ENCODE measurements at places on chromosomes 13 and 19. TPM values are rescaled to one million over a fixed set of nuclear protein-coding genes. Genes with fewer than 3 reads are reported as not detected.

DNA sequence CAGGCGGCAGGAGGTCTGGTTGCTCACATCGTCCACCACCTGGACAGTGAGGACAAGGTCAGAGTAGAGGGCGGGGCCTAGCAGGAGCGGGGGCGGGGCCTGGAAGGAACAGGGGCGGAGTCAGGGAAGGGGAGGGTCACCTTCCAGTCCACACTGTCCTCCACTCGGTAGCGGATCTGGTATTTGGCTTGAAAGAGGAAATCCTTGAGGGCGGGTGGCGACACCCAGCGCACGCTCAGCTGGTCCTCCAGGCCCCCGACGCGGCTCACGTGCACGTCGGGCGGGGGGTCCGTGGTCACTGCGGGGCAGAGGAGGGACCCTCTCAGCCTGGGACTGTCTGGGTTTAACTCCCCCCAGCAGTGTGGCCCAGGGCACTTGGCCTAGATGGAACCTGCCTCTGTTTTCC, 8.2 kb downstream of the REX1BD start:
- peak; percentile 74 for DNase-seq
- no peaks in the 10 kb centered on the region for H3K36me3 ChIP-seq
- peaks cover 11% of the 10 kb centered on the region for H3K4me1 ChIP-seq
- no peak overlapping the region for H3K4me3 ChIP-seq
- no peak overlapping the region for H3K27ac ChIP-seq
- H3K27me3 ChIP-seq: peaks cover 7% of the 10 kb centered on the region

ATP8A2 gene
- total RNA-seq: 0.40 TPM

DNA sequence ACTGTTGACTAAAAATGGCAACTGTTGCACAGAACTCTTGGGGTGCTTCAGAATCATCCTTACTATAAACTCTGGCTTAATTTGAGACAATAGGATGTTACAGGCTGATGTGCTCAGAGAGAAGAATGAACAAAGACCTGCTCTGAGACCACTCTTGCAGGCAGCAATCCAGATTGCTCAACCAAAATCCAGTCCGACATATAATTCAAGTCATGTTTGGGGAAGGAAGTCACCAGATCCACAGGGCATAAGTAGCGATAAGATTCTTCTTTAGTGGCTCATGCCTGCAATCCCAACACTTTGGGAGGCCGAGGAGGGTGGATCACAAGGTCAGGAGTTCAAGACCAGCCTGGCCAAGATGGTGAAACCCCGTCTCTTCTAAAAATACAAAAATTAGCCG, 20.6 kb downstream of the MTMR6 start:
- H3K27ac ChIP-seq: no peak overlapping the region
- no peak for DNase-seq
- H3K4me3 ChIP-seq: no peak overlapping the region
- H3K27me3 ChIP-seq: no peaks in the 10 kb centered on the region
- no peaks in the 10 kb centered on the region for H3K4me1 ChIP-seq

DNA sequence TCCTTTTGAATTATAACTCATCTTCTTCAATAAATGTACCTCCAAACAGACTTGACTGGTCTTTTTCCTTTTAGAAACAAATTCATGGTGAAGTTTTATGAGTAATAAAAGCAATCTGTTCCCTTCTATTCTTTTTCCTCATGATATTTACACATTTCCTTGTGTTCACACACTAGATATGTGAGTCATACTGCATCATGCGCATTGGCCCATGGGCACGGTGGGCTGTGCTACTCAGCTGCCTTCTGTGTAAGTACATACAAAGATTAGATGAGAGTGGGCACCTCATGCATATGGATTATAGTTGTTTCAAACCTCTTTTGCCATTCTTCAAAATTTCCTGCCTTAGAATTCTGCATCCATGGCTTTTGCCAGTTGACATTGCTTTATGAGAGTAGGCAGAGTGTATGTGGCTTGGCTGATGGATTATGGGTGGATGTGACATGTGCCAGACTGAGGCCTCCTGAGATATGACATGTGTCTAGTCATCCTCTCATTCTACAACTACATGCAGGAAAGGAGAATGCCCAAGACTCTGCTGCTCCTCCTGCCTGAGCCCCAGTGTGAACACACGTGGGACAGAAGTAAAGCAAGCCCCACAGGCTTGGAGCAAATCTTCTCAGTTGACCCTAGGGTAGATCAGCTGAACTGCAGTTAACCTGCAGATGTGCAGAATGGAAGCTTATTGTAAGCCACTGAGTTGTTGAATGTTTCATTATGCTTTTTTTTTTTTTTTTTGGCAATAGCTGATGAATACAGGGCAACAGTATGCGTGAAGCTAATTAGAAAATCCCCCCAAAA, 109.9 kb downstream of the RBM26 start:
- H3K36me3 ChIP-seq: no peaks in the 10 kb centered on the region
- no peaks in the 10 kb centered on the region for H3K27me3 ChIP-seq
- H3K4me3 ChIP-seq: no peak overlapping the region
- no peak for DNase-seq
- no peaks in the 10 kb centered on the region for H3K4me1 ChIP-seq

GRCh38 chr19:42284591-42285341, 15.7 kb downstream of the CIC start:
- no peaks in the 10 kb centered on the region for H3K27me3 ChIP-seq
- peak overlapping the region; percentile 89 for H3K4me3 ChIP-seq
- no peaks in the 10 kb centered on the region for H3K36me3 ChIP-seq
- H3K4me1 ChIP-seq: peaks cover 47% of the 10 kb centered on the region
- peak overlapping the region; percentile 65 for H3K27ac ChIP-seq
- no peak for DNase-seq

RNF225 gene
- not detected for total RNA-seq

DNA sequence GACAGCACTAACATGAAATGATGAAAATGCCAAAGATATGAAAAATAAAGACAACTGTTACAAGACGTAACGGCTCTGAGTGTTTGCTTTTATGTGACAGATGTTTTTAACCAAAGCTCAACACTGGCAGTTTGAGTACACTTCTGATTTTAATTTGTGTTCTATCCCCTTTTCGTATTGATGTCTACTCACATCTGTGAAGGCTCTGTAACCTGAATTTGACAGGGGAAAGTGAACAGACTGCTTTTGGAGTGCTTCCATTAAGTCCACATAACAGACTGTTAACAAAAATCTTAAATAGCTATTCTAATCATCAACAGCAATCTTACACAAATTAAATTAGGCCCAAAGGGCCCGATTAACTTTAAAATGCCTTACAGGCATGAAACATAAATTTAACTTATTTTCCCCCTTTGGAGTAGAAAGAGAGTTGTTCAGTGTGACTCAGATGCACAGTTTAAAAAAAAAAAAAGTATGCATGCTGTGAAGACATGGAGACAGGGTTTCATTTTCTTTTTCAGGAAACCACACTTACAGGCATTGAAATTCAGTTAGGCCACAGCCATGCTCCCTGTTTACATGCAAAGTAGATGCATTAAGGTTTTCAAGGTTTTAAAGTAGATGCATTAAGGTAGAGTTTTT, 16.3 kb upstream of the RNASEH2B start:
- peak overlapping the region; percentile 71 for H3K27ac ChIP-seq
- H3K36me3 ChIP-seq: no peaks in the 10 kb centered on the region
- H3K4me1 ChIP-seq: no peaks in the 10 kb centered on the region
- no peaks in the 10 kb centered on the region for H3K27me3 ChIP-seq
- DNase-seq: no peak

DNA sequence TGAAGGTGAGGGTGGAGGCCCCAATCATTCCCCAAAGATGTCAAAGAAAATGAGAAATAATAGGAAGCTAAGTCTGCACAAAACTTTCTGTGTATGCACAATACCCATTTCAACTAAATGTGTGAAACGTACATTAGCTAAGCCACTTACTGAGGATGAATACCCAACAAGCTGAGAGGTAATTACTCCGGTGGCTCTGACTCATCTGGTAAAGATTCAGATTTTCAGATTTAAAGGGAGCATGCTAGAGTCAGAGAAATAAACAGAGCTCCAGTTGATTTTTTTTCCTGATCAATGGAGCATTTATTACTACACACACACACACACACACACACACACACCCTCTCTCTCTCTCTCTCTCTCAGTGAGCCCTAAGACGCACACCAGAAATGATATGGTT, 194.8 kb upstream of the ARGLU1 start:
- H3K4me1 ChIP-seq: no peaks in the 10 kb centered on the region
- no peaks in the 10 kb centered on the region for H3K36me3 ChIP-seq
- no peak overlapping the region for H3K4me3 ChIP-seq
- no peaks in the 10 kb centered on the region for H3K27me3 ChIP-seq

GRCh38 chr13:46182491-46182877, 507 bp upstream of the LCP1 start:
- peak overlapping the region; percentile 67 for H3K27ac ChIP-seq
- no peak for DNase-seq
- no peak overlapping the region for H3K4me3 ChIP-seq
- no peaks in the 10 kb centered on the region for H3K4me1 ChIP-seq
- H3K36me3 ChIP-seq: no peaks in the 10 kb centered on the region

ICAM5 gene
- not detected for total RNA-seq

GRCh38 chr19:42697884-42698283, 42.4 kb downstream of the PSG3 start:
- H3K27me3 ChIP-seq: no peaks in the 10 kb centered on the region
- no peak overlapping the region for H3K4me3 ChIP-seq
- H3K36me3 ChIP-seq: no peaks in the 10 kb centered on the region
- no peak overlapping the region for H3K27ac ChIP-seq

- H3K4me3 ChIP-seq: no peak overlapping the region
- H3K27me3 ChIP-seq: no peaks in the 10 kb centered on the region
- H3K36me3 ChIP-seq: no peaks in the 10 kb centered on the region
- DNase-seq: no peak
Observed at GRCh38 chr19:58406818-58407657, 1.4 kb upstream of the ZNF584 start.

GRCh38 chr13:112956571-112957294, 12.3 kb upstream of the MCF2L start:
- H3K27ac ChIP-seq: no peak overlapping the region
- no peaks in the 10 kb centered on the region for H3K36me3 ChIP-seq
- H3K4me1 ChIP-seq: no peaks in the 10 kb centered on the region

PEG3 gene
- total RNA-seq: 1.9 TPM

TNPO2 gene
- total RNA-seq: 105 TPM

- DNase-seq: no peak
- no peaks in the 10 kb centered on the region for H3K27me3 ChIP-seq
- no peak overlapping the region for H3K4me3 ChIP-seq
- H3K27ac ChIP-seq: no peak overlapping the region
- H3K36me3 ChIP-seq: no peaks in the 10 kb centered on the region
Observed at GRCh38 chr19:36363845-36364244, 15.2 kb downstream of the ZFP14 start.

- H3K27me3 ChIP-seq: no peaks in the 10 kb centered on the region
- H3K4me3 ChIP-seq: no peak overlapping the region
- no peaks in the 10 kb centered on the region for H3K36me3 ChIP-seq
- no peak for DNase-seq
- no peak overlapping the region for H3K27ac ChIP-seq
Observed at GRCh38 chr13:72180253-72180952, 313.4 kb upstream of the DACH1 start.

DNA sequence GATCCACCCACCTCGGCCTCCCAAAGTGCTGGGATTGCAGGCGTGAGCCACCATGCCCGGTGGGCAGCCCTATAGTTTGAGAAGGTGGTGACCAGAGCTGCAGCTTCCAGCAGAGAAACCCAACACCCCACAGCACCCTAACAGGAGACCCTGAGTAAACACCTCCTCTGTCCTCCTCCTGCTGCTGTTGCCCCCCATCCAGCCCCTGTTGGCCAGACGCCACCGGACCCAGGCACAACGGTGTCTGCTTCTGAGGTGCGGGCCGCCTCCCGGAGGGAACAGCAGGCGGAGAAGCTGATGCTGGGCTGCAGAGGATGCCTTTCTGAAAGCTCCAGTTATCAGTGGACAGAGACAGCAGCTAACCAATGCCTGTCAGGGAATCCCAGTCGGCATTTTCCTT, 175.5 kb downstream of the COL4A1 start:
- no peaks in the 10 kb centered on the region for H3K36me3 ChIP-seq
- DNase-seq: peak; percentile 37
- H3K4me3 ChIP-seq: no peak overlapping the region
- H3K4me1 ChIP-seq: no peaks in the 10 kb centered on the region
